ENCODE measurements at places on chromosomes 3 and 15.

- DNase-seq = no peak
These were observed 922.2 kb downstream of the TBL1XR1 start for GRCh38 chr3:176275113-176275512.

DNA sequence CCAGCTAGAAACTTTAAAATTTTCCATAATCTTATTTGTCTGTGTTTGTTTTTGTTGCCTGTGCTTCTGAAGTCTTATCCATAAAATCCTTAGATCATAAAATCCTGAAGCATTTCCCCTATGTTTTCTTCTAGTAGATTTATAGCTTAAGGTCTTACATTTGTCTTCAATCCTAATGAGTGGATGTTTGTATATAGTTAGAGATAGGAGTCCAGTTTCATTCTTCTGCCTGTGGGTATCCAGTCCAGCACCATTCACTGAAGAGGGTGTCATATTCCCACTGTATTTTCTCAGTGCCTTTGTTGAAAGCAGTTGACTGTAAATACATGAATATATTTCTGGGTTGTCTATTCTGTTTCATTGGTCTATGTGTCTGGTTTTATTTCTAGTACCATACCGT lies 44.8 kb upstream of the SPSB4 start:
- no peak for DNase-seq

- peak; percentile 42 for DNase-seq
These were observed 92.9 kb downstream of the UBE3A start for GRCh38 chr15:25345943-25346342.

DNA sequence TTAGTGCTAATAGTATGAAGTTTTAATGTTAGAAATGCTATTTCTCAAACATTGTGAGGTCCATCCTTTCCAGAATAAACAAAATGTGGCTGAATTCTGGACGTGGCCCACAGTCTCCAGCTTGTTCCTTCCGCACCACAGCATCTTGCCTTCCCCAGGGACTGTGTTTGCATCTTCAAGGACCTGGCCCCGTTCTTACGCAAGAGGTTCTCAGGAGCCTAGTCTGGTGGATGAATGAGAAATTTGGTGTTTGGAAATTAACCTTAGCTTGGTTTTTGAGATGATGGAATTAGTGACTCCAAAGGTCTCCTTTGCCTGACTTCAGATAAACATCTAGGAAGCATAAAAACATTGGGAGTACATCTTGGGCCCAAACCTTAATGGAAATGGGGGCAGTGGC lies 18.1 kb downstream of the SYNPR start:
- no peak for DNase-seq

GRCh38 chr3:144242747-144243146 lies 271.1 kb downstream of the DIPK2A start:
- no peak for DNase-seq

DNA sequence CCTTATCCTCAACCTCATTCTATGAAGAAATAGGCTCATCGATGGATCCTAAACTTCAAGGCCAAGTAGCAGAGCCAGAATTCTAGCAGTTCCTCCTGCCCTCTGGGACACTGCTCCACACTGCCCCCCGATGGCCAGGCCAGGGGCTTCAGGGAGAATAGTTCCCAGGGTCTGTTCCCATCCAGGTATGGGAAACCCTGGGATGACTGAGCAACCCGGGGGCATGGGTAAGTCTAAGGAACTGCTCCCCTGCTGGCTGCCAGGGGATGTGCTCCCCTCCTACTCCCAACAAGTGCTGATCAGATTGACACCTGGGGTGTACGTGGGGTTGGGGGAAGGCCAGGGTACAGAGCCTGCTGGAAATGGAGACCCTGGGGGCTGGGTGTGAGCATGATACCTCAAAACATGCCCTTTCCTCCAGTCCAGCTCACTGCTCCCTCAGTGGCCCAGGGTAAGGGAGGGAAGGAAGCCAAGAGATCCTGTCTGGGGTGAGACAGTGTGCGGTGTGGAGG lies 7.6 kb downstream of the ULK3 start:
- peak; percentile 57 for DNase-seq

DNA sequence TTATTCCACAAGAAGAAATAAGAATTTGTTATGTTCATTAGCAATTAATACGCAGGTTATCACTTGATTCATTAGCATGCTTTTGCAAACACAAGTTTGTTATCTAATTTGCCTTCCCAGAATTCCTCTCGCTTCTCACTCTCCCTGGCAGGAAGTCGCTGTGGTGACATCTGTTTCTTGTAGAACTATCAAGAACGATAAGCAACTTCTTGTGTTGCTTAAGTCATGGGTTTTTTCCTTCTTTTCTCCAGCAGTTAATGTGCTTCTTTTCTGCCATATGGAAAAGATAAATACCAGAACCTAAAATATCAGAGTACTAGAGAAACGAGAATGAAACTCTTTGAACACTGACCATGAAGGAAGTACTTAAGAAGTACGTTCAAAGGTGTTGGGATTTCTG lies 99.8 kb upstream of the CHMP2B start:
- peak; percentile 8 for DNase-seq

DNA sequence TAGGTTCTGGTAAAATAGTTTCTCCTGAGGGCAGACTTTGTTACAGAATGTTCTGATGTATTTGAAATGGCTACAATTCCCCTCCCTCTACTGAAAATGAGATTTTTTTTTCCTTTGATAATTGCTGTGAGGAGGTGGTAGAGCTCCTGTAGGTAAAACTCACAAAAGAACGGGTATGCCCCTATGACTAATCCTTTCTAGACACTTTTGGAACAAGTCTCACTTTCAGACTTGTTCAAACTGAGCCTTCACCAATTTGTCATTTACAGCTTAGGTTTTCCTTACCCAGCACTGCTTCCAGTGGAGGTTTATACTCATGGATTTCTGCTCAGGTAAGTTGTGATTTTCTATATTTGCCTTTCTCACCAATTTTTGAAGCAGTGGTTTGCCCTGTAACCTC lies 115.6 kb downstream of the NLGN1 start:
- no peak for DNase-seq

- DNase-seq = no peak
These were observed 38.9 kb upstream of the RNU6-1 start for GRCh38 chr15:67878712-67879206.

DNA sequence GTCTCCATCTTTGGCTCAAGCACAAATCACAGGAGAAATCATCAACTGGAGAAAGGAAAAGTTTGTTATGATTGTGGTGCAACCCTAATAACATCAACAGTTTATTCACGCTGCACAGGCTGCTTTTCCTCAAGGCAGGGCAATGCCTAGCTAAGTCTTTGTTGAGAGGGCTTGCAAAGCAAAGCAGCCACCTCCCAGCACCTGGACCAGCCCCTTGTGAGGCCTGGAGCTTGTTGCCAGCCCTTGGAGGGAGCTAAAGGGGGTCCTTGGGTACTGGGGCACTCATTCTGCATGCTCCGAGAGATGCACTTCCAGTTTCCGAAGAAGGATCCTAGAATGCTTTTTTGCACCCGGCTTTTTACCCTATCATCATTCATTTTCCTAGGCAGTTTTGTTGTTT lies 288.2 kb downstream of the CLSTN2 start:
- no peak for DNase-seq

DNA sequence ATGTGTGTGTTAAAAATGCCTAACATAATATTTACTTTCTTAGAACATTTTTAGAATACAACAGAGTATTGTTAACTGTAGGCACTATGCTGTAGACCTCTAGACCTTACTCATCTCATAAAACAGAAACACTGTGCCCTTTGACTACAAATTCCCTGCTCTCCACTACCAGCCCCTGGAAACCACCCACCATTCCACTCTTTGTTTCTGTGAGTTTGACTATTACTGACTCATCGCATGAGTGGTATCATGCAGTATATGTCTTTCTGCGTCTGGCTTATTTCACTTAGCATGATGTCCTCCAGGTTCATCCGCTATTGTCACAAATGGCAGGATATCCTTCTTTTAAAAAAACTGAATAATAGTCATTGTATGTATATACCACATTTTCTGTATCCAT lies 216.7 kb upstream of the CFAP20DC start:
- DNase-seq = no peak

DNA sequence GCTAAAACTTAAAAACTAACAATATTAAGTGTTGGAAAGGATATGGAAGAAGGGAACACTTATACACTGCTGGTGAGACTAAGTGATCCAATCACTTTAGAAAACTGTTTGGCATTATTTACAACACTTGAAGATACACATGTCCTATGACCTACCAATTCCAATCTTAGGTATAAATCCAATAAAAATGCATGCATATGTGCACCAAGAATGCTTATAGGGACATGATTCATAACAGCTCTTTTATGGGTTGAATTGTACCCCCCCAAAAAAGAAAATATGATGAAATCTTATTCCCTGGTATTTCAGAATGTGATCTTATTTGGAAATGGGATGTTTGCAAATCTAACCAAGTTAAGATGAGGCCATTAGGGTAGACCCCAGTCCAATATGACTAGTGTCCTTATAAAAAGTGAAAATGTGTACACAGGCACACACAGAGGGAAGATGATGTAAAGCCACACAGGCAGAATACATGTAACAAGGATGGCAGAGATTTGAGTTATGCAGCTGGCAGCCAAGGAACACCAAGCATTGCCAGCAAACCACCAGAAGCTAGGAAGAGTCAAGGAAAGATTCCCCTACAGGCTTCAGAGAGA lies 15.3 kb downstream of the CCR8 start:
- DNase-seq = no peak

DNA sequence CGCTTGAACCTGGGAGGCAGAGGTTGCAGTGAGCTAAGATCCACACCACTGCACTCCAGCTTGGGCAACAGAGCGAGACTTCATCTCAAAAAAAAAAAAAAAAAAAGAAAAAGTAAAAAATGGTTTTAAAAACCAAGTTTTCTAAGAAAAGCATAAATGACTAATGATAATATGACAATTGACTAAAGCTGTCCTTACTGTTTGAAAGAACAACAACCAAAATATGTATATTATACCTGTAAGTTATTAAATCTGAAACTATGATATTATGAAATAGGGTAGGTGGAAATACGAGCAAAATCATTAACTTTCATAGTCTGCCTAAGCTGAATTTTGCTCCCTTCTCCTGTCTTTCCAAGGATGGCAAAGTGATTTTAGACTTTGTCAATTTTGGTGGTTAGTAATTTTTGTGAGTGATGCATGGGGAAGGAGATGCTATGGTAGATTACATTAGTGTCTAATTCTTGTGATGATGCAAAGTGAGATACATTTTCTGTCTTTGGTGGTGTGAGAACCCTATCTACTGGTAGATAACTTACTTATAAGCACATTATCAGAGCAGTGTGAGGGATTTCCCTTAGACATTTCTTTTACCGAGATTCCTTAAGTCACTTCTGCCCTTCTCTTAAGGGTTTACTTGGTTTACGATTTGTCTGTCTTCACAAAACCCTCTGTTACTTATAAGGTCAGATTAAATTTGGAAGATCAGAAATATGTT lies 10.6 kb upstream of the CHD2 start:
- no peak for DNase-seq

DNA sequence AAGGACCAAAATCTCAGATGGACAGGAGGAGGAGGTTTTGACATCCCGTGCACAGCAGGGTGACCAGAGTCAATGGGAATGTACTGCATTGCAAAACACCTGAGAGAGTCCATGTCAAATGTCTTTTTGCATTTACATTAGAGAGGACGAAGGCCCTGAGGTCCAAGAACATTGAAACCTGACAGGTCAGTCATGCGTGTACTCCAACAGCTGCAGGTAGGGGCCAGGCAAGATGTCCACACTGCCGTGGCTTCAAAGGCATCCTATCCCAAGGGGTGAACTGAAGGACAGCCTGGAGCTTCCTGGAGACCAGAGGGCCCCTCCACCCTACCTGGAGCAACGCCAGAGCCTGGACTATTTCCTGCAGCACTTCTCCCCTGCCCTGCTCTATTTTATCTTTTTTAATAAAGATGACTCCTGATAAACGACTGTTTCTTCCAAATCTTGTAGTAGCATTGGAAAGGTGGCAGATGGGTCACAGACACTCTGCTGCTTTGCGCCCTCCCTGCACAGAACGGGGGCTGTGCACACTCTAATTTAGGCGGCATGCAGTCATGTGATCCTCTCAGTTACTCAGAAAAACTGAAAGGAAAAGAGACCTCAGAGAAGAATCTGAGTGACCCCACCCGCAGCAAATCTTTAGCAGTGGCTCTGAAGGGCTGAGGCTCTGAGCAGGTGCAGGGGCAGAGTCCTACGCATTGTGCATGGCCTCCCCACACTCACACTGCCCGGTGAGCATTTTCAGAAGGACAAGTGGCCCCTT lies 68.2 kb downstream of the HMCES start:
- DNase-seq = no peak

DNA sequence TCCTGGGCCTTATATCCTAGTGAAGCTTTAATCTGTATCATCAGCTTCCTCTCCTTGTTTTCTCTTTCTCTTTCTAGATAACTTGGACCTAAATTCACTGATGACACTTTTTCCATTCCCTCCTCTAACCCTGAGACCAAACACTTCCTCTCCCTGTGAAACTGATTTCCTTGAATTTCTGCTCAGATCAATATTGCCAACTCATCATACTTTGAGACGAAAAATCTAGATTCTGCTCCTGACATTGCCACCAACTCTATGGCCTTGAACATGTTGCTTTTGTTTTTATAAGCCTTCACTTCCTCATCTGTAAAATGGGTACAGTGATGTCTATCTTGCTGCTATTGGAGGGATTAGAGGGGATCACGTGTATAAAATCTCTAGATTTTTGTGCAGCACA lies 42.7 kb upstream of the RASGRF1 start:
- no peak for DNase-seq

DNA sequence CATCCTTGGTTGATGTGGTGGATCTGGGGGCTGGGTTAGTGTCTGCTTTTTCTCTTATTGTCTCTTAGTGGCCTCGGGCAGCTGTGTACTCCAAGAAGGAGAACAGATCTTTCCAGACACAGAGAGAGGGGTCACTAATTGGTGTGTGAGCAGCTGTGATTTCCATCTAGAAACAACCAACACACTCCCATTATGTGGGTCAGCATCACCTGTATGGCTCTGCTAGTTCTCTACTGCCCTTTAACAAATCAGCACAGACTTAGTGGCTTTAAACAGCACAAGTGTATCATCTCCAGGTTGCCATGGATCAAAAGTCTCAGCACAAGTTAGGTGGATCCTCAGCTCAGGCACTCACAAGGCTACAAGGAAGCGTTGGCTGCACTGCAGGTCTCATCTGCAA lies 156.8 kb downstream of the LRTM1 start:
- no peak for DNase-seq

GRCh38 chr3:122299215-122299614 lies 25.8 kb upstream of the CSTA start:
- DNase-seq = no peak
